Renal pelvis (tissue), 12 donors: ENCODE measurements at places on chromosomes 13 and 19. TPM values are rescaled to one million over a fixed set of nuclear protein-coding genes. Genes with fewer than 3 reads are reported as not detected.
A peak's percentile ranks its signal among the peaks of the same experiment; 100 is the strongest.

GRCh38 chr19:41299755-41300089 is 10.2 kb upstream of the CCDC97 start:
- DNase-seq: no peak

The RFPL4A gene
- not detected for polyA plus RNA-seq

- no peak for DNase-seq
Observed at GRCh38 chr19:49869009-49869483, 1.7 kb upstream of the PNKP start.

The NDUFA11 gene
- 202 TPM for polyA plus RNA-seq

DNA sequence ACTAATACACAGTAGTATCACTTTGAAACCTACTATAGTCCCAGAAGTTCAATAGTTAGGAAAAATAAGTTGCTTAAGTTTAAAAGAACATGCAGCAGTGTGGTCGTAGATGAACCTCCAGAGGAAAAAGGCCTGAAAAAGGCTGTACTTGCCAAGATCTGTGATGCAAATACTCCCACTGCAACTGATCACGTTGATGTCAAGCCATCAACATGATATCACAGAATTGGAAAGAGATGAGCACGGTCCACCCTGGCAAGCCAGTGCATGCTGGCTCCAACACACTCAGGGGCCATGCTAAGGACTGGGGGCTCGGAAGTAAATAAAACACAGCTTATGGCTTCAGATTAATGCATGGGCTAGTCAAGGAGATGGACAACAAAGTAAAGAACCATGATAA is 71.8 kb upstream of the LRCH1 start:
- DNase-seq: no peak

The KRTDAP gene
- 1.6 TPM for polyA plus RNA-seq

The ZNF723 gene
- polyA plus RNA-seq: not detected

DNA sequence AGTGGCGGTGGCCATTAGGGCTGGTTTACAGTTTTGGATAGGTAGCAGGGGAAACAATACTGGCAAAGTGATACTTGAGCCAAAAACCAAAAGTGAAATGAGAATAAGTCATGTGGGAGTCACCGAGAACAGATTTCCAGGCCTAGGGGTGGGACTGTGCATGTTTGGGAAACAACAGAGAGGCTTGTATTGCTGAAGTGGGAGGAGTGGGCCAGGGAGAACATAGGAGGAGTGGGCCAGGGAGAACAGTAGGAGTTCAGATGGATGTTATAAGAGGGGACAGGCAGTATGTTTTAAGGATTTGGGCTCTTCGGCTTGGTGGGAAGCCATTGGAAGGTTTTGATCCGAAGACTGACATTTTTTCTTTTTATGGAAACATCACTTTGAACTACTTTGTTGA is 35.5 kb downstream of the AKAP11 start:
- DNase-seq: no peak

- DNase-seq: no peak
Observed at GRCh38 chr19:6229951-6230712, 49.6 kb downstream of the MLLT1 start.

The THSD1 gene
- polyA plus RNA-seq: 7.3 TPM

The MOB3A gene
- 25.1 TPM for polyA plus RNA-seq

The CD209 gene
- 1.5 TPM for polyA plus RNA-seq

The WDR62 gene
- polyA plus RNA-seq: 4.9 TPM

GRCh38 chr13:102020611-102021216 is 381.1 kb downstream of the FGF14 start:
- no peak for DNase-seq

- no peak for DNase-seq
Observed at GRCh38 chr13:34627509-34628208, 314.4 kb upstream of the NBEA start.

GRCh38 chr19:48796298-48797083 is 14.3 kb downstream of the BCAT2 start:
- no peak for DNase-seq

- DNase-seq: no peak
Observed at GRCh38 chr13:97933776-97934175, 19.7 kb upstream of the IPO5 start.

The RASGRP4 gene
- polyA plus RNA-seq: 0.81 TPM

DNA sequence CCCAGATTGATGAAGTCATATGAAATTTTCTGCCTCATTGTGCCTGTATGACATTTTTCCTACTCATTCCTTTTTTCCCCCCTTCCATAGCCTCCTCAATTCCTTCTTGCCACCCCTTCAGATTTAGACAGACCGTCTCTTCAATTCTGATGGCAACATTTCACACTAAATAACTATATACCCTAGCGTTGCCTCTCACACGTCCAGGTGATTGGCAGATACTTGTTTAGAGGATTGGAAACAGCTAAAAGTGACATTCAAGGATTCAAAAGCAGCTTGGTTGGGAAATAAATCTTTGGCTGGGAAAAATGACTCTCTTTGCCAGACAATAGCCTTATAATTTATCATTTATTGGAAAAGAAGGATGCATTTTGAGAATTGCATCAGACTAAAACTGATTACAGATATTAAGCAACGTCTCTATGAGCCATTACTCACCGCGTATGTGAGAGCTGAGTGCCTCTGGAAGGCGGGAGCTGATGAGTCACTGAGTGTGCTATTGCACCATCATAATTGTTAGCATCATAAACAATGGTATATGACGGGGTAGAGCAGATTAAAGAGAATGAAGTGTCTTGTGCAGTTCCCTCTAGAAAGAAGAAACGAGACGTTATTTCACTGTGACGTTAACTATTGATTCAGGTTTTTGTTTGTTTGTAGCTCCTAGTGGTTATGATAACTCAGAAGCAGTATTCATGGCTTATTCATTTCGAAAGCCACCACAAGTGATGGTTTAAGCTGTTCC is 61.1 kb upstream of the FAM216B start:
- DNase-seq: no peak

- DNase-seq: peak; percentile 63
Observed at GRCh38 chr13:110593430-110594130, 21.8 kb upstream of the NAXD start.

The HCN2 gene
- polyA plus RNA-seq: 0.48 TPM

- DNase-seq: no peak
Observed at GRCh38 chr13:46667687-46668281, 114.8 kb downstream of the LRCH1 start.

DNA sequence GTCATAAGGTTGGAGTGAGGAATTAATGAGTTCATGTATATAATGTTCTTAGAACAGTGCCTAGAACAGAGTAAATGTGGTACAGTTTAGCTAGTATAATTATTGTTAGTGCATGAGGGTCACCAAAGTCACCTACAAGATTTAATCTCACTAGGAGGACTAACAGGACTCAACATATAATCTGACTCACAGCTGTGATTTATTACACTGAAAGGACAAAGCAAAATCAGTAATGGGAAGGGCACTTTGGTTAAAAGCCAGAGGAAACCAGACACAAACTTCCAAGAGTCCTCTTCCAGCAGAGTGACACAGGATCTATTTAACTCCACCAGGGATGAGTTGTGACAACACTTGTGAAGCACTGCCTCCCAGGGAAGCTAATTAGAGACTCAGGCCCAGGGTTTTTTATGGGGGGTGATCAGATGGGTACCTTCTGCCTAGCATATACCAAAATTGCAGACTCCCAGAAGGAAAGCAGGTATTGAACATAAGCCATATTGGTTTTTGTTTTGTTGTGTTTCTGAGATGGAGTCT is 341.2 kb upstream of the DACH1 start:
- no peak for DNase-seq

DNA sequence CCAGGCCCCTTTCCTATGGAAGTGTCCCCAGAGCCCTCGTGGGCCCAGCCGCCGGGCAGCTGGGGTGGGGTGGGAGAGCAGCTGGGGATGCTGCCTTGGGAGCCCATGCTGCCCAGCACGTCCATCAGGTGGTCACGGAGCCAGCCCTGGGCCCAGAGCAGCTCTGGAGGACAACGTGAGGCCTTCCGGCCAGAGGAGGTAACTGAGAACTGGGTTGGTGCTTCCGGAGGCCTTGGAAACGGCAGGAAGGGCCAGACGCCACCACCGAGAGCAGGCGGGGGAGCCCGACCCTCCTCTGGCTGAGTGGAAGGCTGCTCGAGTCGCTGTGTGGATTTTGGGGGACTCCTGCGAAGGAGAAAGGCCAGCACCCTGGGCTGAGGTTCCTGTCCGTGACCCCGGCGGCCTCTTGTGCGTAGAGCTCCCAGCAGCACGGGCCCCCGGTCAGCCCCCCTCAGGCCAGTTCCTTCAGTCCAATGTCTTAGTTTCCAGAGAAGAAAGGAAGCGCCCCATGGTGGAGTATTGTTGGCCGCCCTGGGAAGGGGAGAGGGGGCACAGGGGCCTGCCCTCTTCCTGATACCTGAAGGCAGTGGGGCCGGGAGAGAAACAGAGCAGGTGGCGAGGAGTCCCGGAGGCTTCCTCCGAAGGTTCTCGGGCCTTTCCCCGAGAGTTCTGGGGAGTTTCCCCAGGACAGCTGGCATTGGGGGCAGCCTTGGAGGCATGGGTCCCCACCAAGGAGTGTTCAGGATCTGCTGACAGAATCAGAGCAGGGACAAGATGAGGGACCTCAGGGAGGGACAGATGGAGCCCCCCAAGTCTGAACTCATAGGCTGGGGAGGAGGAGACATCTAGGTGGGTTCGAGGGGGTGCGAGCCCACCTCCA is 68.8 kb downstream of the MLLT1 start:
- no peak for DNase-seq

The LILRB1 gene
- 0.91 TPM for polyA plus RNA-seq

The ACER1 gene
- polyA plus RNA-seq: 0.16 TPM

DNA sequence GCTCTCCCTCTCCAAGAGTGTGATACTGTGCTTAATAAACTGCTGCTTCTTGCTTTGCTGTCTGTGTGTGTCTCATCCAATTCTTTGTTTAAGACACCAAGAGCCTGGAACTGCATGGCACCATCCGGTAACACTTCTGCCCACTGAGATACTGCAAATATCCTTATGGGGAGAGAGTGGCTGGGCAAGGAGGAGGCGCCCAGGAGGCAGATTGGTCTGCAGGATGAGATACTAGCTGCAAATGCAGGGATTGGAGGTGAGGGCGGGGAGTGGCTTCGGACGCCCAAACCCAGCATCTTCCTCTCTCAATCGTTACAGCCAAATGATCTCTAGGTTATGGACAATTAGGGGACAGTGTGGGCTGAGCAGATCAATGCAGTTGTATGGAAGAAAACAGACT is 1.7 kb upstream of the SIGLEC7 start:
- no peak for DNase-seq

GRCh38 chr13:46150134-46150693 is 31.8 kb downstream of the LCP1 start:
- no peak for DNase-seq

- DNase-seq: no peak
Observed at GRCh38 chr13:21399741-21400140, 59.4 kb downstream of the ZDHHC20 start.

- DNase-seq: no peak
Observed at GRCh38 chr13:51475727-51476501, 23.1 kb upstream of the INTS6 start.

DNA sequence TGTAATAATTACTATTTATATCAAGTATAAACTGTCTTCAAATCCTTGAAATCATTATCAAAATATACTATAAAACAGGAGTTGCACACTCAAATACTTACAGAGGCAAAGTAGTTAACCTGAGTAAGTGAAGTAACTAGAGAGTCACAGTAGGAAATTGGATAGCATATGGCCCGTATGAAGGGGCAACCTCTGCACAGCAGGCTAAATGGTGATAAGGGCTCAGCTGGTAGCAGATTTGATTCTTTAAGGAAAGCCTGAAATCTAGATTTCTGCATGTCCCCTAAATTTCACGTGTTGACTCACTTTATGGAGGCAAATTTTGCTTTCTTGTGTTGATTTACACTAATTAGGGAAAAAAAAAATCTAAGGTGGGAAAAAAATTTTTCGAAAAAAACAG is 46.4 kb downstream of the STOML3 start:
- no peak for DNase-seq

- DNase-seq: no peak
Observed at GRCh38 chr13:113327391-113327765, 30.3 kb downstream of the LAMP1 start.

GRCh38 chr13:91745967-91746366 is 347.5 kb downstream of the GPC5 start:
- DNase-seq: no peak

GRCh38 chr19:16293118-16294091 is 31.2 kb upstream of the KLF2 start:
- DNase-seq: peak; percentile 96

The ERICH6B gene
- polyA plus RNA-seq: 3.0 TPM
